ENCODE measurements at places on chromosomes 13 and 19.

GRCh38 chr19:49639401-49640112, 386 bp downstream of the RRAS start:
- DNase-seq: no peak

DNA sequence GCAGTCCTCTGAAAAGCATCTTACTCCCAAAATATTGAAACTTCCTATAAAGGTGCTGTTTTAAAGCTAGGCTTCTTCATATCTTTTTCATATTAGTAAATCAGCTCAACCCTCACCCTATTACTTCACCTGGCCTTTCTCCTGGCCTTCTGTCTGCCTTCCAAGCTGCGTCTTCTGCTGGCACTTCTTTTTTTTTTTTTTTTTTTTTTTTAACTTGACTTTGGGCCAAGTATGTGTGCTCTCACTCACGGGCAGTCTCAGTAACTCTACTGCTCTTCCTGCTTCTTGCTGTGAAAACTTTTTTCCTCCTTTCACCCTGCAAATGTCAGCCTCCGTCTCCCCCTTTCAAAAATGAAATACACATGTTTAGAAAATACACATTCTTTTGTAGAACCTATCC, 41.2 kb upstream of the KCTD4 start:
- no peak for DNase-seq

DNA sequence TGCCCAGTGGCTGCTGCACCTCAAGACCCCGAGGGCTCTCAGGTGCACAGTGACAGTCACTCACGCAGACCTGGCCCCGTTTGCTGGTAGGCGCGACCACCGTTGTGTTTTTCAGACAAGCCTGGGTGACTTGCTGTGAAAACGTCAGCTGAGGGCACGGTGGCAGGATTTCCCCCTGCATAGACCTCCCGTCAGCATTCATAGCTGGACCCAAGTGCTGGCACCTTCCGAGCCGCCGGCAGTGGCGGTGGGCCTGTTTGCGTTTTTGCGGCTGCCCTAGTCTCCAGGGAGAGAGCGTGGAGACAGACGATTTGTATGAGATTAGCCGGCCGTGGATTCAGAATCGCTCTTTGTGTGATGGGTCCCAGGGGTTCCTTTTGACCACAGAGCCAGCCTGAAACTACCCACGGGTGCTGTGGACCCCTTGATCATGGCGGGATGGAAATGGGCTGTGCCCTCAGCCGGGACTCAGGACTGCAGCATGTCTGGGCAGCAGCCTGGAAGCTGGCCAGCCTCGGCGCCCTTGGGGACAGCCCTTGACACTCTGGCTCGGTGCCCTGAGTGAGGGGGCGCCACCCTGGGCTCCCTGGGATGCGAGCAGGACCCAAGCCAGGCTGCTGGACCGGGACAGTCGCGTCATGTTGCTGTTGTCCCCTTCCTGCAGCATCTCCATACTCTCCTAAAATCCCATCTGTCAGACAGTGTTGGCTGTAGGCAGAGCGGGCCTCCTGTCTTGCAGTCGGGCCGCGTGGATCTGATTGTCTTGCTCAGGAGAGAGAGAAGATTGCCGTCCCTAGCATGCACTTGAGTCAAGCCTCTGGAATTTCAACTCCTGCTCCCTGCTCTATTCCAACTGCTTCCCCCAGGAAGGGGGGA, 8.6 kb downstream of the KDM4B start:
- no peak for DNase-seq

DNA sequence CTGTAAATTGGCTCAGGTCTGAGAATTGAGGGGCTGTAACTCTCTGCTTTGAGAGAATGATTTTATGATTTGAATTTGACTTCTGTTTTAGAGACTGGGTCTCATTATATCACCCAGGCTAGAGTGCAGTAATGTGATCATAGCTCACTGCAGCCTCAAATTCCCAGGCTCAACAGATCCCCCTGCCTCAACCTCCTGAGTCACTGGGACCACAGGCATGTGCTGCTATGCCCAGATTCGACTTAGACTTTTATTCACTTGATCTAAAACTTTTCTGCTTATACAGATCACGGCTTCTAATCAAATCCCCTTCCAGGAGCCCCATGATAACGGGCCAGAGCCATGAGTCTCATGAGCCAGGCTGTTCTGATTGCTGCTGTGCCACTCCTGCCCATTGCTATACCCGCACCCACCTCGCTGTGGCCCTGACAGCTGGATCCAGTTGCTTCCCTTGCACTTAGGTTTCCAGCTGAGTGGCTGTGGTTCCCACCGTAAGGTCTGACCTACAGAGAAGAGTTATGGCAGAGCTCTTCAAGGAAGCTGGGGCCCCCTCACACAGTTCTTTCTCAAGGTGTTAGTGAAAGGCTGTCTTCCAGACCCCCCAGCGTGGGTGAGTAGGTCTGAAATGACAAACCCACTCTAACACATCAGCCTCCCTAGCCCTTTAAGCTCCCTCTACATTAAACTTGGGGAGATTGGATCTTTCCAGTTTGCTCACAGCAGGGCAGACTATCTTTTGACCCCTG, 251.2 kb upstream of the SGCG start:
- no peak for DNase-seq

- no peak for DNase-seq
These were observed 68.4 kb upstream of the KCTD4 start for GRCh38 chr13:45269204-45269603.

GRCh38 chr13:47433461-47434005, 536.7 kb upstream of the HTR2A start:
- no peak for DNase-seq

DNA sequence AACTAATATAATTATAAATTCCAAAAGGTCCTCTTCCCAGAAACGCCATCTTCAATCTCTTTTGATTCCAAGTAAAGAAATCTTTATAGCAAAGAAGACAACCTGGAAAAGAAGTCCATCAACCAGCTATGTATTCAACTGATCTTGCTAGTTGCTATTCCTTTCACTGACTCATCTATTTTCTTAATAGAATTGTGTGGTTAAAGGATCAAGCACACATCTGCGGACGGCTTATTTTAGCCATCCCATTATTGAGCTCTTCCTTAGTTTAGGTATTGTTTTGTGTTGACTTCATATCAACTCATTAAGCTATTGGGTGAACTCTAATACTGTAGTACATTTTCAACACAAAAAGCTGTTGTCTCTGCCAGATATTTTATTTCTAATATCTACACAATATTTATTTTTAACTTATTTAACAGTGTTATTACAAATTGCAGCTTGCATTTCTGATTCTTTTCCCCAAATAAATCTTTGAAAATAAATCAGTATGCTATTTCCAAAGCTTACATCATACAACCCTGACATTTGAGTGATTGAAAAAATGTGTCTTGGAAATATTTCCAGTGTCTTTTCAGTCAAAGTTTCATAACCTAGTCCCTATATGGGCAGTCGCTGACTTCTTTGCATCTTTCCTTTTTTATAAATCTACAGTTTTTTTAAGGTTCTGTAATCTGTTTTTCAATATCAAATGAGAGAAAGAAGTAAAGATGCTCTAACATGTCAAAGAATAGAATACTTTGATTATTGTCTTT, 158.8 kb upstream of the SPRY2 start:
- DNase-seq: no peak

- DNase-seq: no peak
These were observed 928 bp upstream of the PNPLA6 start for GRCh38 chr19:7534531-7535046.

DNA sequence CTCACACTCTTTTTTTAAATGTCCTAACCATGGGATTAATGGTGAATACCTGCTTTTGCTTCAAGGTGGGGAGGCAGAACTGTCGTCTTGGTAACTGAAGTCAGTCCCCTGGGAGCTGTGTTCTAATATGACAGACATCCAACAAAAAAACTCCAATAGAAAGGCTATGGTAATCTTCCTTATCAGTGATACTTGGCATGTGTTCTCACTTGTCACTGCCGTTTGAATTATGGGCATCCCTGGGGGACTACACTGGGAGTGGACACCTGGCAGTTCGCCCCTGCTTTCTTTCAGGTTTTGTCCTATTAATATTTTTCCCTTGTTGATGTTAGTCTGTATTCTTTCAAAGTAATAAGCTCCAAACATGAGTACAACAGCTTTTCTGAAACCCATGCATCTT, 252.6 kb downstream of the SLITRK5 start:
- no peak for DNase-seq

GRCh38 chr19:51163257-51163656, 21.2 kb downstream of the SIGLEC7 start:
- DNase-seq: no peak

- DNase-seq: no peak
These were observed 19.6 kb upstream of the FAM124A start for GRCh38 chr13:51202477-51203046.

DNA sequence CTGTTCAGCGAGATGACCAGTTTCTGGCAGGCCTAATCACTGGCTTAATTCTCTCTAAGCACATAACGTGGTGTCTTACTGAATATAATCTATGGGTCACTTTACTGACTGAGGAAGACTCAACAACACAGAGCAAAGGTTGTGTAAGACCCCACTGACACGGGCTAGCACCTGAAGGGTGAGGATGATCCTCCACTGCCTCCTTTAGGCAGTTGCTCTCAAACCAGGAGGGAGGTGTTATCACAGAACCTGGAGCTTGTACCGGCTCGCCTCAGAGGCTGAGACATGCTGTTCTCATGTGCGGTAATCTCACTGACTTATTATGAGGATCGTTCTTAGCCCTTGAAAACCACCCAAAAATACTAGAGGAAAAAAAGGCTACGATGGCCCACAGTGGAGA, 28.3 kb downstream of the RCBTB2 start:
- no peak for DNase-seq

- DNase-seq: no peak
These were observed 28.9 kb upstream of the KPNA3 start for GRCh38 chr13:49821216-49822009.

GRCh38 chr13:23025864-23026608, 154.7 kb upstream of the SGCG start:
- DNase-seq: no peak

DNA sequence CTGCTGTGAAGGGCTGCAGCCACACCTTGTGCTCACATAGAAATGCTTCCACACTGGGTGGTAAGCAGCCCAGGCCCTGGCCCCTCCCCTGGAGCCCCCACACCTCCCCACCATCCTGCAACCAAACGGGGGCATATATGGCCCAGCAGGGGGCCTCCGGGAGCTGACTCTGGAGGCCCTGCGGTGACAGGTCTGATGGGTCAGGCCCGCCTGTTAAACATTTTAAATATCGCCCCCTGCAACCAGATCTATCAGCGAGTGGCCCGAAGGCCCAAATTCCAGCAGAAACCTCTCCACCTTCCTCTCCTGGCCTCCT, 48.0 kb upstream of the KATNAL1 start:
- no peak for DNase-seq

- no peak for DNase-seq
These were observed 1.0 kb downstream of the PCID2 start for GRCh38 chr13:113207460-113207859.

DNA sequence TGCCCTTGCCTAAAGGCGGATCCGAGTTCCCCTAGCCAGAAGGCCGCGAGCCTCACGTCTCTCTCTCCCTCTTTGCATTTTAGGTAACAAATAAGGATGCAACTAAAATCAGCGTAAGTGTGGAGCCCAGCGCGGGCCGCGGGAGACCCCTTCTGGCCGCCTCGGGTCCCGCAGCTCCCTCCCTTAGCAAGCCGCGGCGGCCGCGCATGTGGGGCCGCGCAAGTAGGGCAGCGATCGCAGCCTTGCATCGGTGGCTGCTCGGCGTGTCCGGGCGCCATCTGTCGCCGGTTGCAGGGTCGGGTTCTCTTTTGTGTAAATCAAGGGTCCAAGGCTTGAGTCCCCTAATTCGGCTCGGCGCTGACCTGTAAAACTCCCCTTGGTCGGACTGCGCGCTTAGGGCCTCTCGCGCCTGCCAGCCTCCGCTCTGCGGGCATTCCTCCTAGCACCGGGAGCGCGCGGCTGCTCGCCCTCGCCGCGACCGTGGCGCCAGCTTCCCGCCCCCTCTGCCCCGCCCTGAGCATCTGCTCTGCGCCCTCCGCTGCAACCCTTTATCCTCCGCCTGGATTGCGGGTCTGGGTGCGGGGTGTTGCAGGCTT, 2.7 kb downstream of the VSTM2B start:
- peak; percentile 13 for DNase-seq

GRCh38 chr19:3708207-3708931, at the start of gene TJP3:
Gene TJP3 (plus strand): TSS chr19:3708384. CDS start chr19:3728433, 20,049 bp downstream.
- no peak for DNase-seq

DNA sequence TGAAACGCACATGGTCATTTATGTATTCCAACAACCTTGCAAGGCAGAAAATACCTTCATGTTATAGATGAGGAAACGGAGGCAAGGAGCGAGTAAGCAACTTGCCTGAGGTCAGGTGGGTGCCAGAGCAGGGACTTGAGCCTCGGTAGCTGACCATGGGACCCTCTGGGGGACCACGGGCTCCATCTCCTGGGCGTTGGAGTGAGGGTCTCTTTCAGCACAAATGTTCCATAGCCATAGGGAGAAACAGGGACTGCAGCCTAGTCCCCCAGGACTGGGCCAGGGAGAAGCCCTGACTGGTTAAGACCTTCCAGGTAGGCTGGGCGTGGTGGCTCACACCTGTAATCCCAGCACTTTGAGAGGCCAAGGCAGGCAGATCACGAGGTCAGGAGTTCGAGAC, 38.4 kb upstream of the ADGRE5 start:
- DNase-seq: no peak

- DNase-seq: no peak
These were observed 1711.8 kb downstream of the EFNB2 start for GRCh38 chr13:104823709-104824108.

- no peak for DNase-seq
These were observed 9.7 kb upstream of the ARHGAP45 start for GRCh38 chr19:1057176-1057855.

- peak; percentile 57 for DNase-seq
These were observed 20.5 kb downstream of the CYTH2 start for GRCh38 chr19:48489608-48490216.

DNA sequence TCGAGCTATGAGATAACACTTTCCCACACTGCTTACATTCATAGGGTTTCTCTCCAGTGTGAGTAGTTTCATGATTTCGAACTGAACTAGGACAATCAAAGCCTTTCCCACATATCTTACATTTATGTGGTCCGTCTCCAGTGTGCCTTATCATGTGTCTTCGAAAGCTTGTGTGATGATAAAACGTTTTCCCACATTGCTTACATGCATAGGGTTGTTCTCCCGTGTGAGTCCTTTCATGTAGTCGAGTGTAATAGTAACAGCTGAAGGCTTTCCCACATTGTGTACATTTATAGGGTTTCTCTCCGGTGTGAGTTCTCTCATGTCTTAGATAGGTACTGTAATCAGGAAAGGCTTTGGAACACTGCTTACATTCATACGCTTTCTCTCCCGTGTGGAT, 16.3 kb downstream of the ZNF823 start:
- DNase-seq: no peak
